ENCODE measurements at places on chromosomes 16 and 17. TPM values are rescaled to one million over a fixed set of nuclear protein-coding genes. Genes with fewer than 3 reads are reported as not detected.

Gene MYO1D
- 1.8 TPM for total RNA-seq

Gene C16orf74
- 17.7 TPM for total RNA-seq

Gene HOXB9
- 7.1 TPM for total RNA-seq

Gene AATK
- total RNA-seq = 0.55 TPM

Gene C16orf89
- not detected for total RNA-seq

Gene RNF43
- total RNA-seq = 0.45 TPM

Gene KRTAP4-5
- total RNA-seq = not detected

Gene CHST4
- total RNA-seq = 0.13 TPM

Gene ASPHD1
- total RNA-seq = 22.7 TPM
